Chondrocyte (in vitro differentiated cells): ENCODE measurements at places on chromosomes 11 and 22. TPM values are rescaled to one million over a fixed set of nuclear protein-coding genes. Genes with fewer than 3 reads are reported as not detected.

The PGA5 gene
- total RNA-seq, result not detected in 3 replicates

The KRTAP5-10 gene
- total RNA-seq, result not detected in 3 replicates

- no peak for DNase-seq
Measured at GRCh38 chr11:115193914-115194801, 310.1 kb downstream of the CADM1 start.

GRCh38 chr11:129589190-129589860 lies 213.7 kb downstream of the BARX2 start:
- no peak for DNase-seq

The CCDC81 gene
- 1.7 to 9.6 TPM (median 8.5 TPM) in 3 replicates for total RNA-seq
